ENCODE measurements at places on chromosomes 12 and 14.

DNA sequence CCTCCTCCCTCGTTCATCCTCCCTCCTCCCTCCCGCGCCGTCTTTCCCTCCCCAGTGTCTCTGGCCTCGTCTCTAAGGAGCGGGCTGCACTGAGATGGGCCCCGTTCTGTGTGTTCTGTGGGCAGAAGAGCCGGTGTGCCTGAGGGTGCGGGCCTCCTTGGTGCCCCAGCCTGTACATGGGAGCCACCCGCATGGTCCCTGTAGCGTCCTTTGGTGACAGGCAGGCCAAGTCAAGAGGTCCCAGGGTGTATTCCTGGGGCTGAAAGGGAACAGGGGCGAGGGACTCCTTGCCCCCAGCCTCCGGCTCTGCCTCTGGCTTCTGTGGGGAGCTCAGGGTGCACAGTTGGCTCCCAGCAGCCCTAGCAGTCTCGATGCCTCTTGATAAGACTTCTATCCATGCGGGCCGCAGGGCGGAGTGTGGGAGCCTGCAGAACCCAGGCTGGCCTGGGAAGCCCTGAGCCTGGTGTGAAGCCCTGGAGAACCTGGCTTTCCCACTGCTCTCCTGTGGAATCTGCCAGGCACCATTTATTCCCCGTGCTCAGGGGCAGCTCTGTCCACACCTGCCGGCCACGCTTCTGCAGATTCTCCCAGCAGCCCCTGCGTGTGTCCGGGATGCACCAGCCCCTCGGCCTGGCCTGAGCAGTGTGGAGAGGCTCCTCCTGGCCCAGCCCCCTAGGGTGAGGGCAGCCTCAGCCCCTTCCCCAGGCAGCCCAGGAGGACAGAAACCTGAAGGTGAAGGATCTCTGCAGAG lies 181.3 kb downstream of the KIF26A start:
- DNase-seq = no peak

GRCh38 chr14:21672116-21672515 lies 1.5 kb downstream of the OR4E1 start:
- DNase-seq = no peak

DNA sequence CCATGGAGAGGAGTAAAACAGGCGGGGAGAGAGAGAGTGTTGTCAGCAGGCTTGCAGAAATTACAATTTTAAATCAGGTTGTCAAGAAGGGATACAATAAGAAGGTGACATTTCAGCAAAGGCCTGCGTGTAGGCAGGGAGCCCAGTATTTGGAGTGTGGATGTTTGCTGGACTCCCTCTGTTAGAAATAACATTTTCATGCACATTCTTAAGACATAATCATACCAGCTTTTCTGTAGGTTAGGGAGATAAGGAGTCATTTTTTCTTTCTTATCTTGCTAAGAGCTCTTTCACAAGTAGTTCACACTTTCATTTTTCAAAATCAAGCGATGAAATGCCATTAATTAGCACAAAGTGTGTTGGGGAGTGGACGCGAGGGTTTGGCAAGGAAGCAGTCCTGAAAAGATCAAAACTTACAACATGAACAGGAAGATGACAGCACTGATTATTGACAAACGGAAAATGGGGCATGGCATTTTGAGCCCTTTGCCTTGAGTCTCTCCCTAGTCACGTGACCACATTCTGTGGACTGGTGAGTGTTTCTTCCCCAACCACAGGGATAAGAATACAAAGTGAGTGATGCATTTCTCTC lies 160.2 kb downstream of the DAD1 start:
- peak; percentile 16 for DNase-seq

GRCh38 chr12:15701206-15701605 lies 88.0 kb downstream of the EPS8 start:
- DNase-seq = peak; percentile 67

DNA sequence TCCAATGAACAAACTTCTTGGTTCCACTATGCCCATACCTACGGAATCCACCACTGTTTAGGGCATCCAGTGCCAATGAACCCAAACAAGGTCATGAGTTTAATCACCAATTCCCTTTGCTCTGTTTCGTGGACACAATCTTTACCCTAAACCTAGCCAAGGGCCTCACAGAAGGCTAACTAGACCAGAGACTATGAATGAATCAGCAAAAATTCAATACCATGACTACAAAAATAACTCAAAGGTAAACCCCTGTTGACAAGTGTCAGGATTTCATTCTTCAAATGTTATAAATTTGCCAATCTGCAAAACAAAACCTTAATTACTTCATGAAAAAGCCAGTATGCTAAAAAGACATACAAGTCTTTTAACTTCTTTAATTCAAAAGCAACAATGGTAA lies 96.7 kb downstream of the CEP128 start:
- no peak for DNase-seq

- DNase-seq = no peak
Observed at GRCh38 chr12:22029991-22030390, 16.0 kb upstream of the CMAS start.

DNA sequence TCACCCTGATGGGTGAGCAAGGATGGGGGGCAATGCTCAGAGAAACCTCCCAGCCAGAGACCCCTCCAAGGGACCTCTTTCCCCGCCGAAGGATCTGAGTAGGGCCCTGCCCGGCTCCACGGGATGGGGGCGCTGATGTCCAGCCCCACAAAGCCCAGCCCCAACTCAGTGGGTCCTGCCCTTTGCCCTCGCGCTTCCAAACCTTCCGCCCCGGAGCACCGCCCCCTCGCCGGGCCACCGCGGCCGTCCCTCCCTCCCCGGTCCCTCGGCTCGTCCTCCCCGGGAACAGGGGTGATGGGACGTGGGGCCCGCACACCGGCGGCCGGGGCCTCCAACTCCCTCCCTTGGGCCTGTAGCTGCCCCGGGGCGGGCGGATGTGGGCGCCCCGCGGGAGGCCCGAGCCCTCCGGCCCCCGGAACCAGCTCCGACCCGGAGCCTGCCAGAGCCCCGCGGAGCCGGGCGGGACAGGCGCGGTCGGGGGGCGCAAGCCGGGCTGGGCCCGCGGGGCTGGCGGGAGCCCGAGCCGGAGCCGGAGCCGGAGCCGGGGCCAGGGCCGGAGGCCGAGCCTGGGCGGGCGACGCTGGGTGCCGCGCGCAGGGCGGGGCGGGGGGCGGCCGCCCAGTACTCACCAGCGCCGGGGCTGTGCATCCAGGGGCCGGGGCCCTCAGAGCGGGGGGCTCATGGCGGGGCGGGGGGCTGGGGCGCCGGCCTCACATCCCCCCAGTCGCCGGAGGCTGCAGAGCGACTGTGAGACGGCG lies 386 bp downstream of the HDAC7 start:
- DNase-seq = peak; percentile 46

DNA sequence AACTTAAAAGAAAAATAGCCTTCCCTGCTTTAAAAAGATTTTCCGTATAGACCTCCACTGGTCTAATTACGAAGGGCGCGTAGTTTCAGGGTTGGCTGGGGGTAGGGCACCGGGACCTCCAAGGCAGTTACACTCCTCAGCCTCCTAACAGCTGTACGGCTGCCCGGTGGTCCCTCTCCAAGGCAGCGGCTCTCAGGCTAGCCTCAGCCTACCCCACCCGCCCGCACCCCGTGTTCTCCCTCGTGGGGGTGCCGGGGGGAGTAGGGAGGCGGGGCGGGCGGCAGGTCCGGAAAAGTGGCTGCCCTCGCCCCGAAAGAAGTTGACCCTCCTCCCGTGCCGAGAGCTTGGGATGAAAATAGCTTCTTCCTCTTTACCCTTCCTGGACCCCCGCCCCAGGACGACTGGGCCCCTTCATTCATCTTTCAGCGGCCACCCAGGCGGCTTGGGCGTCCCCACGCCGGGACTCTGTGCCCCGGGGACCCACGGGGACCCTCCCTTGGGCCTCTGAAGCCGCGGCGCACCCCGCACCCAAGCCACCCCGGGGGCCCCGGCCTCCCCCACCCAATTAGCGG lies 991 bp upstream of the RCOR1 start:
- peak; percentile 40 for DNase-seq

GRCh38 chr12:101878243-101878821 lies 952 bp downstream of the DRAM1 start:
- DNase-seq = peak; percentile 40

GRCh38 chr12:32264961-32265360 lies 134.4 kb upstream of the FGD4 start:
- DNase-seq = peak; percentile 36

- DNase-seq = no peak
Observed at GRCh38 chr12:17020765-17021164, 414.8 kb upstream of the LMO3 start.

GRCh38 chr14:76121089-76121748 lies 30.5 kb upstream of the GPATCH2L start:
- DNase-seq = no peak

DNA sequence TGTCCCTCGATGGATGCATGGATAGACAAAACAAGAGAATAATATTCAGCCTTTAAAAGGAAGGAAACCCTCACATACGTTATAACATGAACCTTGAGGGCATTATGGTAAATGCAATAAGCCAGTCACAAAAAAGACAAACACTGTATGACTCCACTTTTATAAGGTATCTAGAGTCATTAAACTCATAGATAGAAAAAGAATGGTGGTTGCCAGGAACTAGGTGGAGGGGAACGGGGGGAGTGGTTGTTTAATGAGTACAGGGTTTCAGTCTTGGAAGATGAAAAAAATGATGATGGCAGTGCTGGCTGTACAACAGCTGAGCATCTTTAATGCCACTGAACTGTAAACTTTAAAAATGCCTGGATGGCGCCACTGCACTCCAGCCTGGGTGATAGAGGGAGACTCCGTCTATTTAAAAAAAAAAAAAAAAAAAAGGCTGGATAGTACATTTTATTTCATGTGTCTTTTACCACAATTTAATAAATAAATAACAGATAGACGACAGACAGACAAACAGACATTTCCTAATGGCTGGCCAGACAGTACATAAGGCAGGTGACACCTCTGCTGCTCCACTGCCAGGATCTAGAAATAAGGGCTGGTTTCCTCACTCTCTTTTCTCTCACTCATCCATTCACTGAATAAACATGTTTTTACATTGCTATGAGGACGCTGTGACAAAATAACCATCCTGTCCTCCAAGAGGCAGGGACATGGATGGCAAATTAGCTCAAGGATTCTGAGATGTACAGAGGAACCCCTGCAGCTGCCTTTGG lies 118.8 kb downstream of the FOXN3 start:
- DNase-seq = no peak

- DNase-seq = peak; percentile 93
Observed at GRCh38 chr14:31435276-31435675, 14.9 kb upstream of the HEATR5A start.

DNA sequence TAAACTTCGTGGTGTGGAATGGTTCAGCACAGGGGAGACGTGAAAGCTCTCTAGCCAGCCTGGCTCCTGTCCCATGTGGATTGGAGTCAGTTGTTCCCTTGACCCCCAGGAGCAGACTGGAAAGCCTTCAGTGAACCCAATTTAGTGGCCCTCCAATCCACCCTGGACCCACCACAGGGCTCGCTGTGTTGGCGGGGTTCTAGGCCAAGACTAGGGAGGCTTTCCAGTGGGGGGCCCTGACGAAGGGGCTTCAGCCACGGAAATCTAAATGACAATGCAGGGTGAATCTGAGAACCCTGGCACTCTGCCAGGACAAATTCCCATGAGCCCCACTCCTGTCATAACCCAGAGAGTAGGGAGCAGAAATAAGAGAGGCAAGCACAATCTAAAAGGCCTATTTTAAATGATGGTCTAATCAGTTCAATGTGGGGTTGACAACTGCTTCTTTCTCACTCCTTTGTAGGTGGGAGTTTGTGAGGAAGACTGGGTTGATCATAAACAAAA lies 110.8 kb downstream of the SLC35F4 start:
- DNase-seq = no peak

GRCh38 chr14:54462048-54462447 lies 20.9 kb upstream of the CNIH1 start:
- no peak for DNase-seq

DNA sequence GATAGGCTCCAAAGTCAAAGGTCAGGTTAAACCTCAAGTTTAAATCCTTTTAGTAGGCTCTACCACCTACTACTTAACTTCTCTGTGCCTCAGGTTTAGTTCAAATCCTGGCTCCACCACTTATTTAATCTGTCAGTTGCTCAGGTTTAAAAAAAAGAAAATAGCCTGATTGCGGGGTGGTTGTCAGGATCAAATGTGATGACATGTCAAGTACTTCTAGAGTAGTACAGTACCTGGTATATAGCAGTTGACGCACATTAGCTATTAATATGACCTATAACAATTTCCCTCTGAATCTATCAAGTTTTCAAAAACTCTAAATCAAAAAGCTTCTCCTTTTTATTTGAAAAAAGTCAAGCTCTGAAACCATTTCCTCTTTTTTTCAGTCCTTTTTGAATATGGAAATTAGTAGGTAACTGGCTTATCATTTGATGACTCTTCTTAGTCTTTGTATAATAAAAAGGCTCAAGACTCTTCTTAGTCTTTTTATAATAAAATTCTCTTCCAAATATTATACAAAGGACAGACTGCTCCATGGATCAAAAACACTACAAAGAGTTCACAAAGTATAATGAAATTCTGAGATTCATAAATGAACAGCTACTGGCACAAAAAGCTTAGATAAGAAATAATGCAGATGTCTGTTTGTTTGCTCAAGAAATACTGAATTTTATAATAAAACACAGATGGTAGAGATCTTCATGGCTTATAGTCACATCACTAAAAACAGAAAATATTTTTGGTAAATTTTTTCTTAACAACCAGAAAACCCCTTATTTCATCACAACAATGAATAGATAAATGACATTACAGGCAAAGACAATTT lies 5.0 kb downstream of the OSBPL8 start:
- no peak for DNase-seq

DNA sequence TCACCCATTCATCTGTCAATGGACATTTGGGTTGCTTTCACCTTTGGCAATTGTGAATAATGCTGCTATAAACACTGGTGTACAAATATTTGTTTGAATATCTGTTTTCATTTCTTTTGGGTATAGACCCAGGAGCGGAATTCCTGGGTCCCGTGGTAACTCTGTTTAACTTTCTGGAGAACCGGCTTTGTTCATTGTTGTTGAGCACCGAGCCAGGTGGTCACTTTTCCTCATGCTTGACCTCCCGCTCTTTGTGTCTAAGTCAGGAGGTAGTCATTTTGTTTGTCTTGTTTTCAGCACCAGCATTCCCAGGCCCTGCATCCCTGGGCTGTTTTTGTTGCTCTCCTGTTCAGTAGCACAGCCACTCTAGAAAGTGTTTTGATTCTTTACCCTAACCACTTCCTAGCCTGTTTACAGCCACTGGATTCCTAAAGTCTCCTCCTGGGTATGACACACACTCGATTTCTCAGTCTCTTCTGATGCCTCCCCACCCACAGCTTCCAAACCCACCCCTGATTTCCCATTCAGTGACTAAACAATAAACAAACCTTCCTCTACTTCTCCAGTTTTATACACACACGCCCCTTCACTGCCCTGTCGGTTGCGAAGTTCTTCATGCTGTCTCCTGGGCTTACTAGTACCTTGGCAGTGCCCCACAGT lies 37.9 kb downstream of the B4GALNT3 start:
- DNase-seq = no peak
